ENCODE measurements at places on chromosomes 7 and 10.
A peak's percentile ranks its signal among the peaks of the same experiment; 100 is the strongest.

DNA sequence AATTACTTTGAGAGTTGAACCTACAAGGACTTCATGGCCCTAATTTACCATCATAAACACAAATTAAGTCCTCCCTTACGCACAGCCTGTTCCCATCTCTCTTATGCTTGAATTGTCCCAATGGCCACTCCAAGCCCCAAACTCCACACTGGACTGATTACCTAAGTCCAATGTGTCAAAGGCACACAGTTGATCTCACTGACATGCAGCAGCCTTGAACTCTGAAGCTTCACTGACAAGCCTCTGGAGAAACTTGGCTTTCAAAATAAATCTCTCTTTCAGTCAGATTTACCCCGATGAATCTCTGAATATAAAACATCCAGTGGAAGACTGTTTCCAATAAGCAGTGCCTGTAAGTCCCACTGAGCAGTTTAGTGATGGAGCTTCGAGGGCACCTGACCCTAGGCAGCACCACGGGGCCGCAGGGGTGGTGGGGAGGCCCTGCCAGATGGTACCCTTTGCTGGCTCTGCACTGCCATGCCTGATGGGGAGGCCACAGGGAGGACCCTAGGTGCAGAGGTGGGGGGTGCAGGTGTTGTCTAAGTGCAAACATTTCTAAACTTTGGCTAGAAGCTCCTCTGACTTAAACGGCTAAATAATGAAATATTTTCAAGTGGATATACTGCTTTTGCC, 3.3 kb upstream of the MAT1A start:
- DNase-seq = no peak

DNA sequence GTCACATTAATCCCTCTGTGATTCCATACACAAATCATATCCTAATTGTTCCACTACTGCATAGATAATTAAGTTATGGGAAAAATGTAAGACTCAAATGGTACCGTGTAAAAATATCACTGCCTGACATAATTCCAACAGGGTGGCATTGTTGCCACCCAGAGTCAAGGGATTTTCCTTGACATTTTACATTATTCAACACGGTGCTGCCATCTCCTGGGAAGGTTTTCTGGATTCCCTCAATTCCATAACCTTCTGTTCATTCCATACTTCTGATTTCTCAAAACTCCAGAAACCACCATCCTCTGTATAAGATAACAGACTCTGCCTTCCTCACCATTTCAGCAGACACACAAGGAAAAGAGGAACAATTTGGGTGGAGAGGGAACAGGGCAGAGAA, 495.9 kb downstream of the XPNPEP1 start:
- DNase-seq = peak; percentile 7

- no peak for DNase-seq
These were observed 181.2 kb downstream of the KCNMA1 start for GRCh38 chr10:77456414-77456813.

DNA sequence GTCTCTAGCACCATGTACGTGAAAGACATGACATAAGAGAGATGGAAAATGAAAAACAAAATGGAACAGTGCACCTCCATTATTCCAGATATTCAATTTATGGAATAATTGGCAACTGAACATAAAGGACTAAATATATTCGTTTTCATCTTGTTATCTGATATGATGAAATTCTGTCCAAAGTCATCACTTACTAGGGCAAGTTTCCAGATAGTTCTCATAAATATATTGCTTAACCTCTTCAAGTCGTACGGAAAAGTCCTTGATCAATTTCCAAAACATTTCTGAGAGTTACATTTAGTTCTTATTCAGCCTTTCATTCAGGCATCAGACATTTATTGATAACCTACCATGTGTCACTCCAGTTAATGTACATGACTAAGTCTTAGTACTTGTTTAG, 185.2 kb downstream of the HGF start:
- DNase-seq = no peak

- DNase-seq = no peak
These were observed 425.8 kb upstream of the FOXK1 start for GRCh38 chr7:4256286-4256685.

All from kidney glomerular epithelial cell (primary cell).